ENCODE measurements at places on chromosomes 3 and 15.

DNA sequence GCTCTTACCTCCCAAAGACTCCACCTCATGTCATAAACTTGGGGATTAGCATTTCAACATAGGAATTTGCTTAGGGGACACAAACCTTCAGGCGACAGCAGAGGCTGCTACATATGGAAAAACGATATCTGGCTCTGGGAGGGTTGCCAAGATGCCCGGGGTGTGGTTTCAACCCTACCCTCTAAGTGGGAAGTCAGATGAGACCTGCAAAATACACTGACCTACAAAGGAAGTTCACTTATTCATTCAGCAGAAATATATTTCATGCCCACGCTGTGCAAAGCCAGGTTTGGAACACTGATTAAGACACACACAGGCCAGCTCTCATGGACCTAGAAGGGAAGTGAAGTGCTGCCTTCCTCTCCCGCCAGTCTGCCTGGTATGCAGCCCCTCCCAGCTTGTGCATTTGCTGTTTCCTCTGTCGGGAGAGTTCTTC is 239.3 kb downstream of the FEZF2 start:
- DNase-seq = no peak

DNA sequence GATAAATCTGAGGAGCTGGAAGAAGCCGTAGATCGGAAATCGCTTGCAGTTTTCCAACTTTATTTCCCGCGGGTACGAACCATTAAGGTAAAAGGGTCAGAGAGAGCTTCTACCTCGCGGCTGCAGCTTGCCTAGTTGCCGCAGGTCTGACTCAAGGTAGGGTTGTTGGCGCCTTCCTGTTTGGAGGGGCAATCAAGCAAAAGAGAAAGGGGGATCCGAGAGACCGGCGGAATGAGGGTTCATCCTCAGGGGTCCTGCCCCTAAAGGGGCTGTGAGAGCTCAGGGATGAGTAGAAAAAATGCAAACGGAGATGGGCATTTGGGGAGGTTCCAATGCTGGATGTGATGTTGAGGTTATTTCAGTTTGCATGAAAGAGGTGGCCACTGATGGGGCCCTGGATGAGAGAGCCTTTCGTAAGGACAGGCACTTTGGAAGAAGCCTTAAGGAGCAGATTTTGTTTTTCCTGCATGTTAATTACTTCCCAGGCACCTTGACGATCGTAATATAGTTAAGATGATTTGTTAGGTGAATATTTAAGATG is 265.4 kb downstream of the CGGBP1 start:
- DNase-seq = no peak

- DNase-seq = no peak
Measured at GRCh38 chr15:64792282-64792681, 16.9 kb upstream of the RBPMS2 start.

DNA sequence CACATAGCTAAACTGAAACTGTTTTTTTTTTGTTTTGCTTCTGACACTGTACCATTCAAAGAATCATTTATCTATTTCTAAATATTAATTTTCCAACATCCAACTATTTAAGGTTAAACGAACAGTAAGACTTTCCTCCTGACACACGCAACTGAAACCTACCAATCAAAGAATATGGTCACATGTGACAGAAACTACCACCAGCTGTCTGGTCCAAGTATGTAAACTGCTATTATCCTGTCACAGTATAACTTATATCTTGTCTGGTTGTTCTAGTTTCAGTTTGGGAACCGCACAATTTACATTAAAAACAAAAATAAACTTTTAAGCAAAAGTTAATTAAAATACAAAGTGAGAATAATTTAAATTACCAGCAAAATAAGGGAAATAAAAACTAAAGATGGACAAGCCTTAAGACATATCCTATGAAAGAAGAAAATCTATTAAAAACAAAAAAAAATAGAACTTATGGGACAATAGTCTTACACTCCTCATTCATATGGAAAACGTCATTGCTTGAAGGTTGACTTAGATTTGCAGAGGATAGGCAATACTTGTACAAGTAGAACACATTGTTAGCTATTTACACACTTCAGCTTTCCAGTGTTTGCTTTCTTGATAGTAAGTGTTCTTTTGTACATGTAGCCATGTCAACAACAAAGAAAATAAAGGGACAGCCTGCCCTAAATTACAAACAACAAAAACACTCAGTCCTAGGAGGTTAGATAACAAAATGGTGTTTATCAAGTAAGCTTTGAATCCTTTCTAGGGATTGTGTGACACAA is 26.8 kb upstream of the CHRM5 start:
- no peak for DNase-seq

- no peak for DNase-seq
Measured at GRCh38 chr3:139522421-139522820, 17.1 kb downstream of the RBP1 start.

DNA sequence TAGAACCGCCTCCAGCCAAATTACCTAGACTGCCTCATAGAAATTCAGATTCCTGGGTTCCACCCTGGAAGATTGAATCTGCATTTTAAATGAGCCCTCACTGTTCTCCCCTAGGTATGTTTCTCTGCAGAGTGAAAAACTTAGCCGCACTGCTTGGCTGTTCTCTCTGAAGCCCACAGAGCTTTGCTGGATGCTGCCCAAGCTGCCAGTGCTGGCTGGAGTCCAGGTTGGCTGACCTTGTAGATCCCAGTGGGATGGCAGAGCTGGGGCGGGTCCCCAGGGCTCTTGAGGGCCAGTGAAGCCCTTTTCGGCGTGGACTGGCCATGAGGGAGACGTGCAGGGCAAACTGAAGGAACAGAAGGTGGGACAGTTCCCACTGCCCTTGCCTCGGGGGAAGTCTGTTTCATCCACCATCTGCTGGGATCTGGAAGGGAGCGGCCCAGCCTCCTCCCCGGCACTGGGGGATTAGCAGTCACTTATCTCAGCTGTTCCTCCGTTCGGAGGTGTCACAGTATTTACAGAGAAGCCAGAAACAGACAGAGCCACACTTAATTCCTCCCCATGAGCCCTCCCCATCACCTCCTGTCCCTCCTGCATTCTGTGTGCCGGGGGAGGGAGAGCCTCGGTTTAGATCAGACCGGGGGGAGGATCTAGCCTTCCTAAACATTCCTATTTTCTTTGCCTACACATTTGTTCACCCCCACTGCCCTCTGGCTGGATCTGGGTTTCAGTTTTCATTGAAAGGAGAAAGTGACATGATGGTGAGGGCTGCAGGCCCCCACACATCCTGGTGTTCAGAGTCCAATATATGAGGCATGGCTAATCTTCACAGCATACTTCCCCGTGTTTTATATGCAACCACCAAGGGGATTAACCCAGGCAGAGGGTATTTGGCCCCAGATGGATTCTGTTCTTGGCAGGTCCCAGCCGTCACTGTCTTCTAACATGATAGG is 4.1 kb upstream of the ACTC1 start:
- no peak for DNase-seq

Measured in stimulated activated CD4-positive, alpha-beta T cell treated with anti-CD3 and anti-CD28 coated beads, Interleukin-1b, Interleukin-23, amount 100 ng/mL, for 1 hour (primary cell).